ENCODE measurements at places on chromosomes 2 and 18.

- peak; percentile 44 for DNase-seq
These were observed 162.0 kb downstream of the RTP5 start for GRCh38 chr2:242031481-242032019.

- no peak for DNase-seq
These were observed 238.3 kb downstream of the PHLPP1 start for GRCh38 chr18:62953663-62954062.

- no peak for DNase-seq
These were observed 1600.0 kb upstream of the ACVR2A start for GRCh38 chr2:146244830-146245229.

GRCh38 chr2:28082131-28082530 is 191.6 kb downstream of the BABAM2 start:
- DNase-seq, result no peak

All from stimulated activated naive CD8-positive, alpha-beta T cell treated with anti-CD3 and anti-CD28 coated beads, Interleukin-15, amount 100 ng/mL, for 72 hours (primary cell).